Stimulated activated CD4-positive, alpha-beta T cell treated with anti-CD3 and anti-CD28 coated beads, TNF-alpha, amount 100 ng/mL, for 24 hours (primary cell): ENCODE measurements at places on chromosomes 12 and 14.

DNA sequence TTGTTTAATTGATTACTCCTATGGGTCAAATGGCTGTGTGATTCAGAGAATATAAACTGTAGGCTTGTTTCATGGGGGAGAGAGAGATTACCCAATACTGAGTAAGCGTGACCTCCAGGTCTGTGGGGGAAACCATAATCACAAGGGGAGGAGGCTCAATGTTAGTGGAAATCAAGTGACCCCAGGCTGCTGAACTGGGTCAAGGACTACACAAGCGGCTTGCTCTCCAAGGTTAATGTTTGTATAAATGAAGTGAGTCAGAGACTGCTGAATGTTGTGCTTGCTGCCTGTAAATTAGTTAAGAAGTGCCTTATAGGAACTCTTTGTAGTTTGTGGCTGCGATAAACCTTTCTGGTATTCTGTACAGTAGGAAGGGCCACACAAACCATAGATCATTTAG, 479.7 kb downstream of the AACS start:
- no peak for DNase-seq

- no peak for DNase-seq
These were observed 99.3 kb downstream of the SINHCAF start for GRCh38 chr12:31226639-31227038.

- DNase-seq, result no peak
These were observed 131.2 kb downstream of the NUBPL start for GRCh38 chr14:31692376-31692781.

DNA sequence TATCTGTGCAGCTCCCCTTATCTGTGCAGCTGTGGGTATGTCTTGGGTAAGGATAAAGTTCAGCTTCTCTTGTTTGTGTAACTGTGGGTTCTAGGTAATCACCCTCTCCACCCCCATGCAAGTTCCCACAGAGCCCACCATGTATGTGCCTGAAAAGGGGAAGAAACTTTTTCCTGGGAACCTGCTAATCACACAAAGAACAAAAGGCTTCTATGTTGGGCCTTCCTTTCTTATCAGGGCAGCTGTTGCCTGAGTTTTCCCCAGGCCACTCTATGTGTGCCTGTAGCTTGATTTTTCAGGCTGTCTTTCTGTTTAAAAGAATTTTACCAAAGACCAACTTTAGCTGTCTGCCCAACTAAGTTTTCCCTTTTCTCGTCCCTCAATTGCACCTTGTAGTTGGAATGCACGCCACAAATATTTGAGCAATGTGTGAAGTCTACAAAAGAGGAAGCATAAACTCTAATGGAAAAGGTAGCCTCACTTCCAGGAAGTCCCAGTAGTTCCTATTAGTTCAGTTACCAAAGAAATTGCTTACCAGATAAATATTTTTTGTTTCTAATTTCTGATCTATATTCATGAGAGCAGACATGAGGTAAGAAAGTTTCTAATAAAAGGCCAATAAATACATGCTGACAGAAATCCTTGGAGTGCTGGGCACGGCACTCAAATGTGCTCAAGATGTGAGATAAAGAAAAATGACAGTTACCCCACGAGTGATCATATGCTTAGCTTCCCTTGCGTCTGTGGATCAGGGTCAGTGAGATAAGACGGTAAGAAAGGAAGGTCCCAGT, 2.7 kb upstream of the GALC start:
- no peak for DNase-seq

- DNase-seq, result no peak
These were observed 117.1 kb upstream of the FRMD6 start for GRCh38 chr14:51534610-51535011.
